Neural progenitor cell (in vitro differentiated cells): ENCODE measurements at places on chromosomes 3 and 15. TPM values are rescaled to one million over a fixed set of nuclear protein-coding genes. Genes with fewer than 3 reads are reported as not detected.

GRCh38 chr3:128697341-128697740, 28.6 kb upstream of the RAB7A start:
- DNase-seq: no peak

The VIPR1 gene
- 1.4 and 2.9 TPM in 2 replicates for total RNA-seq

DNA sequence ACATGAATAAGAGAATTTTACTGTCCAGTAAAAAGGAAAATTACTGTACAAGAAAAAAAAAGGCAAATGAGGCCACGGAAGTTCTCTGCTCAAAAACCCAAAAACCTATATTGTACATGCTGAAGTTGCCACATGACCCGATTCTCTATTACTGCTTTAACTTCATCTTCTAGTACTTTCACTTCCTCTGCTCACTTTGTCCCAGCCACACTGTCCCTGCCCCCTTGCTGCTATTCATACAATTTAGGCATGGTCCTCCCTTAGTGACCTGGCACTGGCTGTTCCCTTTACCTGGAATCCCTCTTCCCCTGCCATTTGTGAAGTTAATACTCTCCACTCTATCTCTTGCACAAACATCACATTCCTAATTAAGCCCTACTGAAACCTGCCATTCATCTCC, 457.4 kb downstream of the MAGI1 start:
- DNase-seq: no peak

- DNase-seq: no peak
These were observed 227.7 kb upstream of the ZPLD1 start for GRCh38 chr3:102207151-102207571.

The TBC1D5 gene
- 63.6 and 108 TPM in 2 replicates for total RNA-seq

The MKRN3 gene
- total RNA-seq: 0.37 TPM in 1 of 2 replicates, not detected in the other

DNA sequence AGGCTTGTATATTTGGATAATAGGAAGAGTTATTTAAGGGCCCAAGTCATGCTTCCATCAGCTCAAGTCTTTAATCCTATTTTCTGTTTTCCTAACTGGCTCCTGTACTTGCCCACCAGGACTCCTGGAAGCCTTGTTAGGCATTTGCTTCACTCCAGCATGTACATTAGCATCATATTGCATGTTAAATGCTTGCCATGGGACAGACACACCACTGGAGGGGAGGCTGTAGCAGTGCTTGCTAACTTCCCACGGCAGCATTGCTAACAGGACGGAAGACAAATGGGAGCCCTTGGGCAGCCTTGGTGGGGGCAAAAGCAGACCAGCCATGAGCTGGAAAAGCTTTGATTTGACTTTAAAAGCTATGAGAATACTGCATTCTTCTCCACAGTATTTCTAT, 6.1 kb downstream of the TMOD2 start:
- no peak for DNase-seq

The GPR27 gene
- 18.3 and 19.4 TPM in 2 replicates for total RNA-seq

DNA sequence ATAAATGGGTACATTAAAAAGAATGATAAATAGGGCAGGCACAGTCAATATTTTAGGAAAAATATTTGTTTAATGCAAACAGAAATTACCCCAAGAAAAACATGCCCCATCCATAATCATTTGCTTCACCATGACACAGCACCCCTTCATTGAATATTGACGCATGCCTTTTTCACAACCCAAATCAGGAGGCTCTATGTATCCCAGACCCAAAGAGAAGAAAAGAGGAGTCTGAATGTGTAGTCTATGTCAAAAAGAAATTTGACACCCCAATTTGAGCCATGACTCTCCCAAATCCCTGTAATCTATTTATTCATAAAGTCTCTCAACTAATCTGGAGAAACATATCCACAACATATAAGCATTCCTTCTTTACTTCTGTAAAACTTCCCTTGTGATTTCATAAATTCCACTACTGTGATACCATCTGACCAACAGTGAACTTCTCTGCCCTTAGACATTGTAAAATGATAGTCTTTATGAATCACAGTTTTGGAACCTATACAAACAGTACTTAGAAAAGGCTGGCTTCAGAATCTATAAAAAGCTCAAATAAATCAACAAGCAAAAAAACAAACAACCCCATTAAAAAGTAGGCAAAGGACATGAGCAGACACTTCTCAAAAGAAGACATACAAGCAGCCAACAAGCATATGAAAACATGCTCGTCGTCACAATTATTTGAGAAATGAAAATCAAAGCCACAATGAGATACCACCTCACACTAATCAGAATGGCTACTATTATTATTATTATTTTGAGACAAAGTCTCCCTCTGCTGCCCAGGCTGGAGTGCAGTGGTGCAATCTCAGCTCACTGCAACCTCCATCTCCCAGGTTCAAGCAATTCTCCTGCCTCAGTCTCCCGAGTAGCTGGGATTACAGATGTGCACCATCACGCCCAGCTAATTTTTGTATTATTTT, 53.4 kb upstream of the XRN1 start:
- DNase-seq: no peak

DNA sequence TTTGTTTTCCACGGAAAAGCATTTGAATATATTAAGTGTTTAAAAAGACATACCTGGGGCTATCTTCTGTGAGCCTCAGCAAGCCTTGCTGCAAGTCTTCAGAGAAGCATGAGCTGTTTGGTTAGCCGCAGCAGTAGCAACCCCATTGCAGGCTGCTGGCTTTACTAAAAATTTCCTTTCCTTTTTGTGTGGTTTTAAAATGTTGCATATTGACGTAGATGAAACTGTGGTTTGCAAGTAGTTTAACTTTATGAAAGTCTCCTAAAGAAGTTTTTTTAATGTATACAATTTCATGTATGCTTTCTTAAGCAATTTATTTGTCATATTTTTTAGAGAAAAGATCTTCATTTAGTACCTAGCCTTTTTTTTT, at the start of gene GPR171:
Gene GPR171 (minus strand): TSS at position 166 of the 370 bp plus-strand sequence. CDS start 3,830 bp downstream, outside the sequence.
- DNase-seq: no peak

DNA sequence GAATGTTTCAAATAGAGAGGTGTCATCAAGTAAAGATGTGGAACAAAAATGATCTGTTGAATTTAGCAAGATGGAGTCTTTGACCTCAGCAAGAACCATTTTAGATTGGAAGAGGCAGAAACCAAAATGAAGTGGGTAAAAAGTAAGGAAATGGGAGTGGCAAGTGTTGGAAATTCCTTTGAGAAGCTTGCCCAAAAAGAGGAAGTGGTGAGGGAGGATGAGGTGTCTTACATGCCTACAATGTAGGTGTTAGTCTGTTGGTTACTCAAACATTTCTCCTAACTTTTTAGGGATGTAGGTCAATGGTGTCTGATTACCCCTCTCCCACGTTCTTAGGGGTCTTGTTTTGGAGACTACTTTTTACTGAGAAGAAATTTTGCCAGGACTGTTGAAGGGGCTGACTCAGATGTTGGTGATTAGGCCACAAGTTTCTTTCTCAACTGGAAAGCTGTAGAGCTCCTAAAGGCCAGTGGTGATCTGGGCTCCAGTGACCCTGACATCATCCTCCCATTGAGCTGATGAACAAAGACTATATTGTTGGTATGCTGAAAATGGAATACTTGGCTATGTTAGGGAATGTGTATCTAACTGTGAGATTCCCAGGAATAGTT, 5.1 kb downstream of the PPP2R3A start:
- no peak for DNase-seq

The FAM3D gene
- total RNA-seq: 0.11 and 0.15 TPM in 2 replicates

DNA sequence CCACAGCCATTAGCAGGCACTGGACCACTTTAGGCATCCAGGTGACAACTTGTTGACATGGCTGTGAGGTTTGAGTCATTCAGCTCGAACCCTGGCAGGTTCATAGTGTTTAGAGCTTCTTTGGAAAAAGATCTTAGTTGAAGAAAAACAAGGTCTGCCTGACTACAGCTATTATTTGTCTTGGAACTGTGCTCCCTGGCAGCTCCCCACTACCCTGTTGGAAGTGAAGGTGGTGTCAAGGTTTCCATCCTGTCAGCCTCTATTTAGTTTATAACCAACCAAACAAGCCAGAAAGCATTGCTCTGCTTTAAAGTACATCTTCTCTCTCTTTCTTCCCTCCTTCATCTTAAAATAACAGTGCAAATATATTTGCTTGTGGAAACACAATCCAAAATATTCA, 56.8 kb downstream of the KAT2B start:
- DNase-seq: no peak

- no peak for DNase-seq
These were observed 552.3 kb downstream of the NAALADL2 start for GRCh38 chr3:175411405-175411804.

DNA sequence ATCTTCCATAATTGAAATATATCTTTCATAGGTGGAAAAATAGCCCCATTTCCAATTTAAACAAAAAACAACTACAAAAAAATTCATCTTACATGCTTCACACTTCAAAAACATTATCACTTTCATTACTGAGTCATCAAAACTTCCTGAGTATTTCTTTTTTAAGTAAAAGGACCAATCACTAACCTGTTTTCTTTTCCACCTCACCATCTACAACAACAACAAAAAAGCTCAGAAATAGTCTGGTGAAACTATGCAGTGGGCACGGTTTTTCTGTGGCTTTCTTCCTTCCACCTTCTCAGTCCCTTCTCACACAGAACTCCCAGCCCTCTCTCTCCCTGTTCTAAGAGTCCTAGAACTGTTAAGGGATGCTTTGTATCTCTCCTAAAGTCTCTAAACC, 20.3 kb upstream of the TNIK start:
- DNase-seq: no peak

- DNase-seq: no peak
These were observed 411.2 kb downstream of the SHQ1 start for GRCh38 chr3:72436863-72437592.

- no peak for DNase-seq
These were observed 14.6 kb downstream of the IVD start for GRCh38 chr15:40420071-40420713.

DNA sequence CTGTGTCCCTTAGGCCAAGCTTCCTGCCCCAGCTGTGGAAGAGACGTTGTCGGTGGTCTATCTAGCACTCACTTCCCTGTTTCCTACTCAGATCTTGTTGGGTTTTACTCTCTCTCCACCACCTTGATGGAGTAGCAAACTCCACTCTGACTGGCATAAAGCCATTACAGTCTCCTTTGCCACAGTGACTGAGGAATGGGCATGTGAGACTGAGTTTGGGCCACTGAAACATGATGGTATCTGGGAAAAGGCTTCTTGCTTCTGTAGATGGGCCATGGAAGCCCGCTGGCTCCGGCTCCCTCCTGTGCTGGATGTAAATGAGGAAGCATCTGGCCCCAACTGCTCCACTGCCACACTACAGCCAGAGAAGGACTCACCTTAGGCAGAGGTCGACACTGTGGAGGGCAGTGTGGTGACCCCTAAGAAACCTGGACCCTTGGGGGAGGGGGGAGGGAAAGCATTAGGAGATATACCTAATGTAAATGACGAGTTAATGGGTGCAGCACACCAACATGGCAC, 9.4 kb upstream of the CAMK1 start:
- no peak for DNase-seq

DNA sequence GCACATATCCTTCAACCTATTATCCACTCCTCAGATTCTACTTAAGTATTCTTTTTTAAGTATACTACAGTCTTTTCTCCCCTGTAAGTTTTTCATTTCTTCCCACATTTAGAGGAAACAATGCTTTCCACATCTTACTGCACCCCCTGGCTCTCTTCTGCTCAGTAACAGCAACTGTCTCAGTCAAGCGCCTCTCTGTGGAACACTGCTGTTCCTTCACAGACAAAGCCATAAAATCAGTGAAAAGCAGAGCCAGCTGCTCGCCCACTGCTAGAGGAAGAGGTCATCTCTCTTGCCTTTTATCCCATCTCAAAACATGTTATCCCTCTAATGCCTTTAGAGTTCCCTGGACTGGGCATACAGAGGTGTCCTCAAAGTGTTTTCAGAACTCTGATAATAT, 24.8 kb downstream of the SERP1 start:
- DNase-seq: peak; percentile 18

GRCh38 chr3:107662586-107662985, 139.8 kb downstream of the BBX start:
- DNase-seq: no peak

The SPTSSB gene
- 1.1 and 1.2 TPM in 2 replicates for total RNA-seq

The DHFR2 gene
- 7.0 and 8.8 TPM in 2 replicates for total RNA-seq

DNA sequence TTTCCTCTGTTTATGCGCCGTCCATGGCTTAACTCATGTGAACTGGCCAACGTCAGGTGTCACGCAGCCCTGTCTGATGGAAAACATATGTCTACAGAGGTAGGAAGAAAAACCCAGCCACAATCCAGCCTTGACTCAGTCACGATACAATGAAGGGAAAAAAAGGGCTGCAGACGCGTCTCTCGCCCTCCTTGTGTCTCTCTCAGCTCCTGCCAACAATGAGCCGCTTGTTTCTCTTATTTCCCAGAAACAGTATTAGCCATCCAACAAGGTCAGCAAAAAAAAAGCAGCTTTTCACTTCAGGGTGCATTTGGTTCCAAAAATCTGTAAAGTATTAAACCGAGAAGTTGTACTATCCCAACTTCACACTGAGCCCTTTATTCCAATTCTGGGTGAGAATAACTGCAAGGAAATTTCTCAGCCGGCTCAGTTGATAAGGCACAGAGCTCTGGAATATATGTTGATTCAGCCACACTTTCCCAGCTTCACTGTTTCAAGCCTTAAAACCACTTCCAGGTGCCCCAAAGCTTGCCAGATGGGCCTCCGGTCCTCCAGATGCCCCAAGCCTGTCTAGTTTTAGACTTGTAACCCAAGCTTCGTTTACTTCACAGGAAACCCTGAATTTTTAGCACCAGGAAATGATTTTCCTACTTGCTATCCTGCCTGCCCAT, 79.4 kb downstream of the TM4SF4 start:
- no peak for DNase-seq

DNA sequence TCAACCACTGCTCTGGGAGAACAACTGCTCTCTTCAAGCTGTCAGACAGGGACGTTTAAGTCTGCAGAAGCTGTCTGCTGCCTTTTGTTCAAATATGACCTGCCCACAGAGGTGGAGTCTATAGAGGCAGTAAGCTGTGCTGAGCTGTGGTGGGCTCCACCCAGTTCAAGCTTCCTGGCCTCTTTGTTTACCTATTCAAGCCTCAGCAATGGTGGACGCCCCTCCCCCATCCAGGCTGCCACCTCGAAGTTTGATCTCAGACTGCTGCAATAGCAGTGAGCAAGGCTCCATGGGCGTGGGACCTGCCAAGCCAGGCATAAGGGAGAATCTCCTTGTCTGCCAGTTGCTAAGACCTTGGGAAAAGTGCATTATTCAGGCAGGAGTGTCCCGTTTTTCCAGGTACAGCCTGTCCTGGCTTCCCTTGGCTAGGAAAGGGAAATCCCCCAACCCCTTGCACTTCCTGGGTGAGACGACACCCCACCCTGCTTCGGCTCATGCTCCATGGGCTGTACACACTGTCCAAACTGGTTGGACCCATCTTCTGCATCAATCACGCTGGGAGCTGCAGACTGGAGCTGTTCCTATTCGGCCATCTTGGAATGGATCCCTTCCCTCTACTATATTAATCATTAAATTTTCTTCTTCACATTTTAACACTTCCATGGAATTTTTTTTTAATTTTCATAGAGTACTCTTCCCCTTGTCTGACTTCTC, 167.0 kb upstream of the UBE2E2 start:
- DNase-seq: peak; percentile 66

GRCh38 chr3:142693136-142693853, 30.5 kb upstream of the TRPC1 start:
- no peak for DNase-seq

DNA sequence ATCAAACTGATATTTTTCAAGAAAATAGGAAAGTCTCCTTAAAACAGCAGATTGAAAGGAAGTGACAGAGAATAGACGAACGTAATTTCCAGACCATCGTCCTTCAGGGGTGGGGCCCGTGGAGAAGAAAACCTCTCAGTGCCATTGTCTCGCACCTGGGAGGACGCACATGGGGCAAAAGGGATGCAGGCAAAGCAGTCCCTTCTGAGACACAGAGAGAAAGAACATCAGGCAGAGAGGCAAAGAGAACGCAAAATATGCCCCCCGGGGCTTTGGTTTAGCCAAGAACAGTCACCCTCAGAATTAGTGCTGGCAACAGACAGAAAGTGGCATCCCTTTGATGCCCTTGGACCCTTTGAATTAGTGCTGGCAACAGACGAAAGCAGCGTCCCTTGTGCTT, 37.0 kb downstream of the MUC20 start:
- no peak for DNase-seq
